ENCODE measurements at places on chromosomes 1 and 21.

- DNase-seq = no peak
Measured at GRCh38 chr1:216710598-216711333, 12.5 kb downstream of the ESRRG start.

DNA sequence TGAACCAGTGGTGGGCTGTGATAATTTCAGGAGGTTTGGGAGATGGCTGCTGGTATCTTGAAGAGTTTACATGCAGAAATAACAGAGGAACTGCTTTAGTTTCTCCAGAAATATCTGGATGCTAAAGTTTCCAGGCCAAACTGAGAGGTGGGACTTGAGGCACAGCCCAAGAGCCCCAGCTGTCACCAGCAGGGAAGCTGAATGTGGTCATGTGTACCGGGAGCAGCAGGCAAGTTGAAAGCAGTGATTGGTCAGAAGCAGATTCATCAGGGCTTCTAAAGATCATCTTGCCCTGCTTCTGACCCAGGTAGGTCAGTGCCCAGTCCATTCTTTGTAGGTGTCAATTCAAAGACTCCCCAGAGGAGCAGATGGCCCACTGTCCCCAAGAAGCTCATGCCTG lies 7.9 kb upstream of the RPTN start:
- DNase-seq = no peak

GRCh38 chr1:220207411-220207810 lies 64.8 kb downstream of the RAB3GAP2 start:
- DNase-seq = no peak

DNA sequence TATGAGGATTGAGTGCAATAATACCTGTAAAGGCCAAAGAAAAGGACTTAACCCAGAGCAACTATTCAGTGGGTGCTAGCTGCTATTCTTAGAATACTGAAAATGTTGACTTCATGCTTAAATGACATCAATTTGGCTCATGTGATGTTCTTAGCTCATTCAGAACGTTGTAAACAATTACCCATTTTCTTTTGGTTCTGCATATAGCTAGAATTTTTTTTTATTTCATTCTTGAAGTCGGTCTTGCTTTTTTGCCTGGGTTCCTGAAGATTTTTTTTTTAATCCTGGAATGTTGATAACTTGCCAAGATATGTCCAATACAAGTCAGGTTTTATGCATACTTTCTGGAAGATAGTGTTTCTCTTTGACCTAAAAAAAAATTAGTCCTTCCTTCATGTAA lies 772.0 kb downstream of the LTN1 start:
- DNase-seq = no peak

DNA sequence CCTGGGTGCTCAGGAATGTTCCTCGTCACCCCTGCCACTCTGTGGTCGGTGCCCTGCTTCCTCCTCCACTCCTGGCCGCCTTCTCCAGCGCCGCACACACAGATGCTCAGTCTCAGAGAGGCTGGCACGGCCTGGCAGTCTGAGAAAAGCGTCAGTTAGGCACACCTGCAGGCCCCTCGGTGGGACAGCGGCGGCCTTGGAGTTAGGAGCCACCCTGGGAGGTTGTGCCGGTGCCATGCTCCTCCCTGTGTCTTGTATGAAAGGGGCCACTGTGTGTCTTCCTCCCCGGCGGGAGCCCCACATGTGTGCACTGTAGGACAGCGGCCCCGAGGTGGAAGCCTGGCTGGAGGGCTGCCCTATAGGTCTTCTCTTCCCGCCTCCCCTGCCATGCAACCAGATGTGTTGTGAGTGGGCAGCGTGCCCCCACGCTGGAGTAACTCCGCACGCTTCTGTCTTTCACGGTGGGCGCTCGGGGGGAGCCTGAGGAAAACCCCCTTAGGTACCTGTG lies 145.2 kb downstream of the PGBD5 start:
- DNase-seq = no peak

DNA sequence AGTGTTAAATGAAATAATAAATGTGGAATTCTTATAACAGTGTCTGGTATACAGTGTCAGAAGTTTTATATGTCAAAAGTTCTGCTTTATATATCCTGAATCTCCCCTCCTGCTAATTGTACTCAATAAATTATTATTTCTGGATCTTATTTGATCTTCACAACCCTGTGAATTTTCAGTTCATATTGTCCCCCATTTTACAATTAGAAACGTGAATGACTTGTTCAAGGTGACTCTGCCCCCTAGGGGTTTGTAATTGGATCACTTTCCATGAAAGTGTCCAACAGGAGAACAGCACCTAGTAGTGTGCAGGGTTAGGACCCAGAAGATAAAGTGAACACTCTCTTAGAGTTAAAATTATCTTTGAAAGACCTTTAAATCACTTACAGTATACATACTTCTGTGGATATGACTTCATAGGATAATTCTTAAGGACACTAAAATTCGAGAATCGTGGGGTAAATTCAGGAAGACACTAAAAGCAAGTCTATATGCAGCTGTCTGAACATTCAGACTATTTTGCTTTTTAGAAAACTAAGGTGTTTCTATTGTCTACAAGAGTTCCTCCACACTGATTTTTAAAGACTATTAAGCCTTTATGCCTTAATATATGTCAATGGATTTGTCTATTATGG lies 4.5 kb upstream of the DDR2 start:
- DNase-seq = no peak

- DNase-seq = no peak
Measured at GRCh38 chr1:23854568-23854967, 13.5 kb downstream of the FUCA1 start.

- no peak for DNase-seq
Measured at GRCh38 chr1:70169018-70169839, 36.1 kb downstream of the LRRC40 start.

DNA sequence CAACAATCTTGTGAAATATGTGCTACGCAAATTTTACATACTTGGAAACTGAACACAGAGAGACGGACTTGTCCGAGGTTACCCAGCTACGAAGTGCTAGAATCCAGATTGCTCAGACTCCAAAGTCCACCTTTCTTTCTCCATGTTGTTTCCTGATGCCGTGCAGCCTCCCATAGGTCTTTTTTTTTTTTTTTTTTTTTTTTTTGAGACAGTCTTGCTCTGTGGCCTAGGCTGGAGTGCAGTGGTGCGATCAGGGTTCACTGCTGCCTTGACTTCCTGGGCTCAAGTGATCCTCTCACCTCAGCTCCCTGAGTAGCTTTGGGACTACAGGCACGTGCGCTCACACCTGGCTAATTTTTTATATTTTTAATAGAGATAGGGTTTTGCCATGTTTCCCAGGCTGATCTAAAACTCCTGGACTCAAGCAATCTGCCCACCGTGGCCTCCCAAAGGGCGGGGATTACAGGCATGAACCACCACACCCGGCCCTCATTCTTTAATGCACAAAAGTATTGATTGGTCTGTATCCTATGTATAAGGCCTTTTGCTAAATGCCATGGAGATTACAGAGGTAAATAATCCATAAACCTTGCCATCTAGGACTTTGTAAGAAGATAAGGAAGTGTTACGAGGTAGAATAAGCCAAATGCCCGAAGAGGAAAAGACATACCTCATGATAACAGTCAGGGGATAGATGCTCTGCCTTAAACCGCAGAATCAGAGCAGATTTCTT lies 92.8 kb downstream of the C1orf21 start:
- no peak for DNase-seq

- no peak for DNase-seq
Measured at GRCh38 chr1:156101880-156102279, 12.6 kb upstream of the LMNA start.

DNA sequence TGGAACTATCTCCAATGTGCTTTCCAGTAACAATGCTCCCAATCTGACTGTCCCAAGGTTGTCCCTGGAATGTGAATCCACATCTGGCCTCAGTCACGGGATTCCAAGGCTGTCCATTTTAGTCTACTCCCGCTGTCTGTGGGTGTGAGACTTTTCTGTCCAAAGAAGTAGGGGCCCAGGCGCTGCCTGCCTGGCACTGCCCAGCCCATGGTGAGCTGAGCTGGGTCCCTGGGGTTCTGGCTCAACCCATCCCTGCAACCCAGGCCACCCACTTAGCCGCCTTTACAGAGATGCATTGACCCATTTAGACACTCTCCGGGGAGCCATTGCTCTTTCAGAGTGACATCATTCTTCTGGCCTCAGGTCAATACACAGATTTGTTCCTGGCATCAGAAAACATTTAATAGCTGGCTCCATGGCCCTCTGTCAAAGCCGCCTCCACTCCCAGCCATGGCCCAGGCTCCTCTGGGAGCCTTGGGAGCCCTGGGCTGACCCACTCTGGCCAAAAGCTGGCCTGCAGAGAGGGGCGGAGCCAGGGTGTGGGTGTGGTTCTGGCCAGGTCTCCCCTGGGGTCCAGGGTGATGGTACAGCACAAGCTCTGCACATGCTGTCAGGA lies 47.2 kb upstream of the PAX7 start:
- no peak for DNase-seq

GRCh38 chr1:171674431-171675405 lies 22.2 kb upstream of the MYOC start:
- no peak for DNase-seq

DNA sequence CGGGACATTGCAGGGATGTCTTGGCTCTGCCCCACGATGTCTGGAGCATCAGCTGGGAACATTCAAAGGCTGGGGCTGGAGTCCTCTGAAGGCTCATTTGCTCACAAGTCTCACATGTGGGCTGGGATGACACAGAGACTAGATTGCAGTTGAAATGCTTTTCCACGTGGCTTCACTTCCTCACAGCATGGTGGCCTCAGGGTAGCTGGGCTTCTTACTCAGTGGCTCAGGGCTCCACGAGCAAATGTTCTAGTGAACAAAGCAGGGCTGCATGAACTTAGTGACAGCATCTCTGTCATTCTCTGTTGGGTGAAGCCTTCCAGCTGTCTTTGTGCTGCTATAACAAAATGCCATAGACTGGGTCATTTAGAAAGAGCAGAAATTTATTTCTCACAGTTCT lies 247.0 kb upstream of the POU3F1 start:
- DNase-seq = no peak

- DNase-seq = no peak
Measured at GRCh38 chr21:15397258-15397657, 332.5 kb upstream of the NRIP1 start.

GRCh38 chr1:63316984-63317816 lies 5.2 kb upstream of the FOXD3 start:
- DNase-seq = no peak

- no peak for DNase-seq
Measured at GRCh38 chr1:234405676-234406075, 32.4 kb downstream of the COA6 start.

DNA sequence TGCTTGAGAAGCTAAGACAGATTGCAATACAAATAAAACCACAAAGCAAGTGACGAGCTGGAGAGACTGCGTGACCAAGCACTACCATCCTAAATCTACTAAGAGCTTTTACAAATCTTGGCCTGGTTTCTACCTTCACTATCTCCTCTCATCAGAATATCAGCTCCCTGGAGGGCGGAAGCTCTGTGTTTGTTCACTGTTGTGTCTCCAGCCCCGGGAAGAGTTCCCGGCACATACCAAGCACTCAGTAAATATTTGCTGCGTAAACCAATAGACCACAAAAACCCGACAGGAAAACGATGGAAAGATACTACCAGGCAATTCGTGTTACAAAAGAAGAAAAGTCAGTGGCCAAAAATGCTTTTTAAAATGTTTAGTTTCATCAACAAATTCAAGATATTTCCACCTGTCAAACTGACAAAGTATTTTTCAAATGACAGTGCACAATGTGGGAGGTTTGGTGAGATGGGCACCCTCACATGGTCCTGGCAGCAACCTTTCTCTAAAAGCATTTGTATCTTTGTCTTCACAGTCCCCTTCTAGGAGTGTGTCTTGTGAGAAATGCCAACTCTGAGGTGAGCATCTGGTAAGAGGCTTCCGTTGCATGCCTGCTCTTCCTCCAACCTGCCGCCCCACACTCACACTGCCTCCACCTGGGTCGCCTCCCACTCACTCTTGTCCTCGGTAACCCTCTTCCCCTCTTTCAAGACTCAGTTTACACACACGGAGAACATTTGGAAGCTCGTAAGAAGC lies 34.7 kb downstream of the SLC1A7 start:
- DNase-seq = no peak

- DNase-seq = no peak
Measured at GRCh38 chr1:149937759-149938158, 1.1 kb upstream of the MTMR11 start.

DNA sequence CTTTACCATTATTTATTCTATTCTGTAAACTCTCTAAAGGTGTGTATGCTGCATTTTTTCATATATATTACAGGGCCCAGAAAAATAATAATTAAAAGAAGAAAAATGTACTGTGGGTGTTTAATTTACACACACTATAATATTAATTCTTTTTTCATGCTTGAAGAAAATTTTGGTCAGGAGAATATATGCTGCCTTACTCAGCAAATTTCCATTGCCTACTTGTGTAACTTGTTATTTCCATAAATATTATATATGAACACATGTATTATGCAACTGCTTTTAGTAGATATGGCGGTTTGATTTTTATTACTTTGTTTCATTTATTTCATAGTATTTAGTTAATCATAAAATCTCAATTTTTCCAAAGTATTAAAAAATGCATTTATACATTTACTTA lies 46.4 kb upstream of the SERPINC1 start:
- DNase-seq = no peak

DNA sequence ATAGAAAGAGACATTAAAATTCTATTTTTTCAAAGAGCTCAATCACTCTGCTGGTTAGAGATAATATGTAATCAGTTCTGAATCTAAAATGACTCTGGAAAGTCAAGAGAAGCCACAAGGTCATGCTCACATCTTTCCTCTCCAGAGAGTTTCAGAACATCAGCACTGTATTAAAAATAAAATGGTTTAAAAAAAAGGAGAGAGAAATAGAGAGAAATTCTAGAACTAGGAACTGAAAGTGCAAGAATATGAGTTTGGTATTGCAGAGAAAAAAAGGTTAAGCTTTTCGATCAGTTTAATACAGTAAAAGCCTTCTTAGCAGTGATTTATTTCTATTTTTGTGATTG lies 44.0 kb upstream of the DIPK1A start:
- no peak for DNase-seq

- DNase-seq = no peak
Measured at GRCh38 chr1:88701275-88701674, 17.2 kb downstream of the PKN2 start.

- DNase-seq = no peak
Measured at GRCh38 chr1:54402896-54403295, 3.3 kb downstream of the SSBP3 start.

All from nucleus accumbens (tissue), 56 donors.